ENCODE measurements at places on chromosomes 2 and 18.

DNA sequence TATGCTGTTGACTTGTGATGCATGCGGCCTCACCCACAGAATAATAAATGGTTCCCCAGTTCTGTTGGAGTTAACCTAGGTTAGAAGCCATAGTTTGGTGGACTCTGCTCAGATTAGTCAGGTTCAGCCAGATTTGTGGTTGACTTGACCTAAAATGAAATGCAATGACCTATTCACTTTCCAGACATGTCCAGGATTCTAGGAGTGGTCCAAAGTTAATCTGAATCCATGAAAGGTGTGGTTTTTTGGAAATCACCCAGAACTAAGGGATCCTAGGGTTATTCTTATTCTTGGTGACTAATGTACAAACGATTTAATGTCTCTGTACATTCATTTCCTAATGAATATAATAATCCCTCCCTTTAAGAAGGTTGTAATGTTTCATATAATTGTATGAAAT is 88.9 kb upstream of the RBBP8 start:
- DNase-seq = no peak

GRCh38 chr18:70380915-70381896 is 92.4 kb downstream of the SOCS6 start:
- DNase-seq = no peak

GRCh38 chr2:74764429-74765272 is 69.3 kb upstream of the HK2 start:
- DNase-seq = no peak

GRCh38 chr18:5073026-5073944 is 123.8 kb downstream of the AKAIN1 start:
- no peak for DNase-seq

GRCh38 chr2:112480530-112481049 is 1.4 kb upstream of the TTL start:
- no peak for DNase-seq

GRCh38 chr2:84846741-84847142 is 34.1 kb downstream of the TRABD2A start:
- DNase-seq = no peak

All from activated naive CD4-positive, alpha-beta T cell (primary cell).